Testis (tissue), 5 donors: ENCODE measurements at places on chromosomes 2 and 18. TPM values are rescaled to one million over a fixed set of nuclear protein-coding genes. Genes with fewer than 3 reads are reported as not detected.

The ABCG5 gene
- polyA plus RNA-seq: 0.16 TPM

GRCh38 chr18:73790587-73790986, 357.0 kb downstream of the FBXO15 start:
- DNase-seq: no peak

GRCh38 chr2:48531141-48531648, 1.2 kb downstream of the STON1 start:
- DNase-seq: no peak

DNA sequence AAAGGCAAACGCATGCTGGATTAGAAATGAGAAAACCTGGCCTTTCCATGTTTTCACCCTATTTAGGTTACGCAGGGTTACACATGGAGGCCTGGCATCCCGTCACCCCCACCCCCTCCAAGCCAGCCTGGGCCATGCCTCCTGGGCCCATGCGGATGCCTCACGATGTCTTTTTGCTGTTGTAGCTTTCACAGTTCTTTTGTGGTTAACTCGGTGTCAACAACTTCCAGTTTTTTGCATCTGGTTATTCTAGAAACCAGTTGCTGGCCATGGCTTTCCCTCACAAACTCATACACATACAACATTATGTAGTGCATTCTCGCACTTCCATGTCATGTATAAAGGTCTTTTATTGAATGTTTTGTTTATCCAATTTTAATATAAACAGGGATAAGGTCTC, 204.9 kb upstream of the PXDN start:
- no peak for DNase-seq

DNA sequence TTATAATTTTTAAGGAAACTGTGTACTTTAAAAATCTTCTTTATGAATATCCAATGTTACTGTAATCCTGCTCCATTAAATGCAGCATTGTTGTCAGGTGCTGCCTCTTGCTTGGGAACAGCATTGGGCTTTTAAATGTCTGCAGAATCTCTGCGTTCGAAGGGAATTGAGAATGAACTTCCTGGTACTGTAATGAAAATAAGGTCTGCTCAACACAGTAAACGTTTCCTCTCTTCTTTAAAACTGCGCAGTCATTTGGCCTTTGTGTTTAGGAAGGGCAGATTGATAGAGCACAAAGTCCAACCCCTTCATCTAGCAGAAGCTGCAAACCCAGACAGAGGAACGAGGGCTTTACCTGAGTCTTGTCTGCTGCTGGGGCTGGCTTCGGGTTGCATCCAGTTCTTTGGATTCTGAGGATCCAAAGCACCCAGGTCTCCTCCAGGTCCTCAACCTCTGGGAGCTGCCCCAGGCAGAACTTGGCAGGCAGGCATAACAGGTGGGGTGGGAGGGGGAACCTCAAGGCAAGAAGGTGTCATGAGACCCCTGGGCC, 104.5 kb downstream of the UGGT1 start:
- no peak for DNase-seq

DNA sequence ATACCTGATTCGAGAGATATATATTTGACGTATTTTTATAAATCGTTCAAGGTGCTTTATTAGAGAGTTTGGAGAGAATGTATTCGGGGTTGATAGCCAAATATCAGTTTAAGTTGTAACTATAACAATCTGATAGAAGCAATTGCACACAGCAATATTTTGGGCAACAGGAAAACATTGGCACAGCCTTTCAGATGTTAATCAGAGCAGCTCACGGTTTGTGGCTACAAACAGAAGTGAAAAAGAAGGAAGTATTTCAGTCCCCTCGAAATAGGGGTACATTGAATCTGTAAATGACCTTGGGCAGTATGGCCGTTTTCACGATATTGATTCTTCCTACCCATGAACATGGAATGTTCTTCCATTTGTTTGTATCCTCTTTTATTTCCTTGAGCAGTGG, 20.6 kb downstream of the SERPINB10 start:
- no peak for DNase-seq

GRCh38 chr2:190505696-190506095, 28.8 kb downstream of the NEMP2 start:
- no peak for DNase-seq

The NT5C1B gene
- polyA plus RNA-seq: 74.9 TPM

The CAPN14 gene
- polyA plus RNA-seq: 0.36 TPM

- no peak for DNase-seq
These were observed 713.1 kb upstream of the SOX11 start for GRCh38 chr2:4979111-4979510.

DNA sequence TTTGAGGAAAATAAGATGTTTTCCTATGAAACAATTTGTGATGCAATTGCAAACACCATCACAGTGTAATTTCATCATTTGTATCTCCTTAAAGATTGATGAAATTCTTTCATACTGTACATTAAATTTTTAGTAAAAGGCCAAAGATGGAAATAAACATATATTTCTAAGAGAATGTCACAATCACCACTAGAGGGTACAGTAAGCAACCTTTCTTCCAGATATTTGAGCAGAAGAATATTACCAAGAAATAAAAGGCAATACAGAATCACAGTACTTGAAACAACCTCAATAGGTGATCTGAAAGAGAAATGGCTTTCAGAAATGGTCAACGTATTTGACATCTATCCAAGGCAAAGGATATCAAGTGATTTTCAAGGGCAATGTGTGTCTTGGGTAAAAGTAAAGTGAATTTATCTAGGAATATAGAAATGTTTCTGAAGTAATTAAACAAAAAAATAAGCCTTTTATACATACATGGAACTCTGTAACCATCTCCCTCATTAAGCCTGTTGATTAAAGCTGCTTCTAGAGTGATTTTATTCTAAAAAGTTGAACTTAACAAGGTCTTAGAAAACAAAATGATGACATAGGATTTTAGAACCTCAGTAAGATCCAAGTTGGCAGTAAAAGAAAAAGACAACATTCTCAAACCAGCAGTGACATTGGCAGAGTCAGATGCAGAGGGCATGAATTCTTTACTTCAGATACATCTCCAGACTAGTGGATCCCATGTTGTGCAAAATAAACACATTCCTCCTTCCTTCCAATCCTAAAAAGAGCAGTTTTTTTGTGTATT, 90.3 kb upstream of the SESTD1 start:
- no peak for DNase-seq

- no peak for DNase-seq
These were observed 923 bp downstream of the PSMD1 start for GRCh38 chr2:231057590-231057989.

GRCh38 chr2:79711098-79711497, 198.2 kb downstream of the CTNNA2 start:
- DNase-seq: no peak

The DCDC2C gene
- polyA plus RNA-seq: 9.9 TPM

GRCh38 chr2:138901530-138901929, 121.3 kb upstream of the NXPH2 start:
- DNase-seq: no peak
